ENCODE measurements at places on chromosomes 7 and 10.

DNA sequence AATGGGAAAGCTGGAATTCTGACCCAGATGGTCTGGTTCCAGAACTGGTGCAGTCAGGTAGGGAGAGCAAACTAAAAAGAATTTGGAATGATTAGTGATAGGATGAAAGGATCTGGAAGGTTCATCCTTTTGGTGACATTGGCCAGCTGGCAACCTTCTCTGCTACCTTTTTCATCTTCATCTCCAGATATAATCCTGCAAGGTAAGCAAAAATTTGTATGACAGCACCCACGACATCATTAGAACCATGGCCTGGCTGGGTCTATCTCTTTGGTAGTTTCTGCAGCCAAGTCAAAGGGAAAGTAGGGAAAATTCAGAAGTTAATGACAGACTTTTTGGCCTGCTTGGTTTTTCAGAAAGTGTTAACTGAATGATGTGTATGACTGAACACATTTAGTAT, 188.9 kb upstream of the MALRD1 start:
- no peak for DNase-seq

DNA sequence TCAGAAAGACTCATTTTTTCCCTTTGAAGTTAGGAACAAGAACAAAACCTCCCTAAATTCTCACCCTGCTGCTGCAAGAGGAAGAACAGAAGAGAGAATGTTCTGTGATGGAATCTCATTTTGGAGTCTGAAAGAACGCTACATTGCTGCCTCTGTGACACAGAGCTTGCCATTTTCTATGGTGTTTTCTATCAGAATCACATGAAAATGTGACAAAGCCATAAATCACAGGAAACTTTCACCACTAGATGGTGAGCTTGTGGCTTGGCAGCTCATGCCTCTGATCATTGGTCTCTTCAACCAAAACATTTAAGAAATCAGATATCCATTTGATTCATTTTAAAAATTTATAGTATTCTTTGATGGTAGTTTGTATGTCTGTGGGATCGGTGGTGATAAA, 82.9 kb downstream of the CADPS2 start:
- DNase-seq = peak; percentile 0

DNA sequence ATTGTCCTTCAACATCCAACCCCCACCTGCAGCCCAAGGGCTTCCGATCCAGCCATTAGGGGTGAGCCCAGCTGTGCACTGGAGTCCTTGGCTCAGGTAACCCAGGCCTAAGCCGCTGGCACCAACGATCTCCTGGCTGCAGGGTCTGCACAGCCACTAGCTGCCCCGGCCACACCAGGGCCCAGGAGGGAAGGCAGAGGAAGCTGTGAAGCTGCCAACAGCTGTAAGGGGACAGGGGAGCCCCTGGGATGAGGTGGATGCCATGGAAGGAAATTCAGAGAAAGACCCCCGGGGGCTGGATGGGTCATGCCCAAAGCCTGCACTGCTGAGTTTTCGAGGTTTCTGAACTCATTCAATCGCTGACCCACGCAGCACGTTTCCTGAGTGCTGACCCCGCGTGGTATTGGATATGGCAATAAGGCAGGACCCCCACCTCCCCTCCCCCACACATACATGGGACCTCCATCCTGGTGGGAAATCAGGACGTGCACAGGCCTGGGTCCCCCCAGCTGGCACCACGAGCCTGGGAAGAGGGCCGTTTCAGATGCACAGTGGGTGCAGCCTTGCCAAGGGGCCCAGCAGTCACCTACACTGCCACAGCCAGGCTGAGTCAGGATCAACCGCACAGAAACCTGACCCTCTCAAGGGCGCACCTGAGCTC, 170.3 kb downstream of the DIP2C start:
- DNase-seq = no peak

DNA sequence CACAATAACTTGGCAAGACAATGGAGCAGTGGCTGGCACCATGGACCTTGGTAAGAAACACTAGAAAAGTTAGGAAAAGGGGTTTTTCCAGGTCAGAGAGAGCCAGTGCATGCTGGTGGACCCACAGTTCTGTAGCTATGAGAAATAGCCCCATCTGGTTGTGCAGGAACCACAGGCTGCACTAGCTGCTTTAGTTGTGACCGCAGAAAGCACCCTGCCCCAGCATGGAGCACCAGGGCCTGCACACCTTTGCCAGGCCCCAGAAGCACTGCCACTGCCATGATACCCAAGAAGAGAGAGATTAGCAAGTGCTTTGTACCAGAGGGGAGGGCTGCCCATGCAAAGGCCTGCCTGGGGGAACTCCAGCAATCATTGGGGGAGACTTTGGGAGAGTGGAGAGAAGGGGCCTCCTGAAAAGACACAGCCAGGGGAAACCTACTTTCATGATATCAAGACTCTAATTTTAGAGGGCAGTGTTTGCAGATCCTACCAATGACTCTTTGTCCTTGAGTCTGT, 256.1 kb upstream of the C7orf33 start:
- DNase-seq = no peak

DNA sequence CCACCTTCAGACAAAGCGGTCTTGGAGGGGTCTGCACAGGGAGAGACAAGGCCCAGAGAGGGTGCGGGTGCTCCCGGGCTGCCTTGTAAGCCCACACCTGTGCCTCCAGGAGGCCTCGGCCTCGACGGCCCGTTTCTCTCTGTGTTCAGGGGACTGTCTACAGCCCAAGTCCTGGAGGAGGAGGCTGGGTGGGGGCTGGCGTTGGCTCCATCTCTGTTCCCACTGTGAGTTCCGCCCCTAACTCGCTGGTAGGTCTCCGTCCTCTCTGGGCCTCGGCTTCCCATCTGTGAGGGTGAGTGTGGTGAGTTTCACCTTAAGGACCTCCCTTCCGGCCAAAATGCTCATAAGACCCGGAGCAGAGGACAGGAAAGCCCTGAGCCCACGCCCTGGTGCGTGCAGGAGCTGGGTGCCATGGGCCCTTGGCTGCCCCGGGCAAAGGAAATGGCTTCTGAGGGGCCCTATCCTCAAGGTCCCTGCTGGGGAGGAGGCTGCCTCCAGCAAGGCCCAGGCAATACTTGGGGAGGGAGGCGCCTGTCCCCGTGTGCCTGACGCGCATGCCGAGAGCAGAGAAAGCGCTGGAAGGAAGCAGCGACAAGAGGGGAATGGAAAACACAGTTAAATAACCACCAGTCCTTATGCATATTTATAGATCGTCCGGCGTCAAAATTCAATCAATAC, 276.8 kb downstream of the ELFN1 start:
- DNase-seq = no peak

- DNase-seq = no peak
Observed at GRCh38 chr7:130850956-130851355, 116.9 kb upstream of the KLF14 start.

GRCh38 chr10:60299961-60300883, 89.5 kb downstream of the ANK3 start:
- DNase-seq = no peak

GRCh38 chr7:78112488-78112887, 313.9 kb downstream of the PHTF2 start:
- no peak for DNase-seq

- no peak for DNase-seq
Observed at GRCh38 chr10:47195274-47195885, 104.6 kb upstream of the GDF10 start.

- DNase-seq = peak; percentile 84
Observed at GRCh38 chr7:142813226-142813625, 41.6 kb upstream of the EPHB6 start.

- no peak for DNase-seq
Observed at GRCh38 chr7:18455606-18456005, 39.9 kb upstream of the HDAC9 start.

- no peak for DNase-seq
Observed at GRCh38 chr7:75795831-75796285, 17.7 kb downstream of the CCL24 start.

DNA sequence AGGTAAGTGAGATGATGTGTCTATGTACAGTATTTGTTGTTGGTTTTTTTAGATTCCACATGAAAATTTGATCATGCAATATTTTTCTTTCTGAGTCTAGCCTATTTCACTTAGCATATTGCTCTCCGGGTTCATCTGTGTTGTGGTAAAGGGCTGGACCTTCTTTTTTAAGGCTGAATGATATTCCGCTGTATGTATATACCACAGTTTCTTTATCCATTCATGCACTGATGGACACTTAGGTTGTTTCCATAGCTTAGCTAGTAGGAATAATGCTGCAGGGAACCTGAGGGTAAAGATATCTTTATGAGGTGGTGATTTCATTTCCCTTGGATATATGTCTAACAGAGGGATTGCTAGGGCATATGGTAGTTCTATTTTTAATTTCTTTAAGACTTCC, 80.8 kb downstream of the FAM107B start:
- no peak for DNase-seq

DNA sequence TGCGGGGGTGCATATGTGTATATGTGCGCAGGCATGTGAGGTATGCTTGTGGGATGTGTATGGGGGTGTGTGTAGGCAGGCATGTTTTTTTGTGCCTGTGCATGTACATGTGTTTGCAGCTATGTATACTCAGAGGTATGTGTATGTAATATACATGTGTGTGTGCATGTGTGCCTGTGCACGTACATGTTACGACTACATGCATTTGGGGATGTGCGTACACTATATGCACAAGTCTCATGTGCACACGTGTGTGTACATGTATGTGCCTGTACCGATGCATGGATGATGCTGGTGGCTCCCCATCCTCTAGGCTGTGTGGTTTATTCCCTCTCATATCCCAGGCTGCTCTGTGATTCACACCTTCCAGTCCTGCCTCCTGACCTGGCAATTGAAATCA, 69.2 kb downstream of the C10orf105 start:
- no peak for DNase-seq

- DNase-seq = peak; percentile 58
Observed at GRCh38 chr7:47225387-47226131, 356.4 kb downstream of the TNS3 start.

DNA sequence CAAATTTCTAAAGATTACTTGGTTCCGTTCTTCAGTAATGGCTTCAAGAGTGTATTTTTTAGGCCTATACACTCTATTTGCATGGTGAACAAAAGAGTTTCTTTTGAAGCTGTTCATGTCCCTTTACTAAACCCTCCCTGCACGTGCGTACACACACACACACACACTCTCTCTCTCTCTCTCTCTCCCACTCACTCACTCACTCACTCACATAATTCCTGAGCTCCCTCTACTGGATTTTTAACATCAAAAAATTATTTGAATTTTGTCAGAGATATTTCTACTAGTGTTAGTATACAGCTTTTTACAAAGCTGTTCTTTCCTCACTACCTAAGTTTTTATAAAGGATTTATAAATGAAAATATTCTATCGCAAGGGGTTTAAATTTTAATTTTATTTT, 85.9 kb downstream of the UBE3C start:
- DNase-seq = peak; percentile 42

DNA sequence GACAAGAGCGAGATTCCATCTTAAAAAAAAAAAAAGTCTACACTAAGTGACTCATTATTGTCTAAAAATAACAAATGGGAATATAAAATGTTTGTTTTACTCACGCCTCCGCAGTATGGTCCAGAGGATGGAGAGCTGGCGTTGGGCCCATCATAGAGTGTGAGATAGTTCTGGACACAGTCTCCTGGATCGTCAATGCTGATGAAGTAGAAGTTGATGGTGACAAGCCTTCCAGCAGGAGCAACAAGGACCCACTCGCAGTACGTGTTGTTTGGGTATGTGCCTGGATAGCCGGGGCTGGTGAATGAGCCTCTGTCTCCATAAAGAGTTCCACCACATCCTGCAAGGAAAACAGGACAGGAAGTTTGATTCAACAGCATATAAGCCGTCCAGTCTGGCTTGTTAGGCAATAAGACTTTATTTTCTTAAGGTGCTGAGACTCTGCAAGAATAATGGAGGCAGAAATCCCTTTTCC, 11.5 kb upstream of the RSU1 start:
- DNase-seq = peak; percentile 90

GRCh38 chr10:3919709-3920308, 134.8 kb upstream of the KLF6 start:
- DNase-seq = no peak

Data from GM23248 (cell line).